ENCODE measurements at places on chromosomes 12 and 14.

GRCh38 chr12:27305673-27306456 is 26.8 kb upstream of the BMAL2 start:
- no peak for DNase-seq

- no peak for DNase-seq
These were observed 1.9 kb downstream of the CACNB3 start for GRCh38 chr12:48819986-48820725.

DNA sequence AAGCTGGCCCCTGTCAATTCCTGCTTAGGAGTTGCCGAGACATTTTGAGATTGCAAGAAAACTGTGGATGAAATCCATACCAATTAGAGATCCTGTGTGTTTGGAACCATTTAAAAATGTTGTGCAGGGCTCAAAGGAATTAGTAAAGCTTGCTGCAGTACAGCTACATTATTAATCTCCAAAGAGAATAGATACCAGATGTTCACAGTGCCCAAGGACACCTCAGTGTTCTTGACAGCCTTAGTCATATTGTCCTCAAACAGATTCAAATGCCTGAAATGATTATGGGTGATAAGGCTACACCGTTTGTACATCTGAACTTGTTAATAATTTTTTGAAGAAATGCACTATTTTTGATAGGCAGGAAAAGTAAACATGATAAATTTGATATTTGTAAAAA is 164.6 kb downstream of the MSRB3 start:
- DNase-seq: no peak

GRCh38 chr14:32379447-32379846 is 50.3 kb downstream of the AKAP6 start:
- DNase-seq: no peak

- DNase-seq: no peak
These were observed 5.0 kb downstream of the GAPDH start for GRCh38 chr12:6539314-6539682.

GRCh38 chr14:45039390-45039789 is 44.5 kb upstream of the PRPF39 start:
- no peak for DNase-seq

DNA sequence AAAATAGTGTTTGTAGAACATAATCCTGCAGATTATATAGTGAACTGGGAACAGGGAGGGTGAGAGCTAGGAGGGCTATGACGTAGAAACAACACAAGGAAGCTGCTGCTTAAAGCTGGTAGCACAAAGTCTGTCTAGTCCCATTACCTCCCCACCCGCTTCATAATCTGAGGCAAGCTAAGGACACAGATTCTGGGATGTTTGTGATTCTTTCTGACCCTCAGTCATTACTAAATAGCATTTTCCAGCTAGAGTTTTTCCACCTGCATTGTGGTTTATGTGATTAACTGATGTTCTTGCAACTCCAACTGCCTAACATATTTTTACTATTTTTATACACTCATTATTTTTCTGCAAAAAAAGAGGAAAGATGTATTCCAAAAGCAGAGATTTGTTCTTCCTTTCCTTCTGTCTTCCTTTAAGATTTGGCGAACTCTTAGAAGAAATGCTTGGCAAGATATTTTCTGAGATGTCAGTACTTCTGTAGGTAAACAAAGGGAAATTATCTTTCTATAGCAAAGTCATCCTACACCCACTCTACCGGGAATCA is 293.2 kb upstream of the FAR2 start:
- DNase-seq: no peak

DNA sequence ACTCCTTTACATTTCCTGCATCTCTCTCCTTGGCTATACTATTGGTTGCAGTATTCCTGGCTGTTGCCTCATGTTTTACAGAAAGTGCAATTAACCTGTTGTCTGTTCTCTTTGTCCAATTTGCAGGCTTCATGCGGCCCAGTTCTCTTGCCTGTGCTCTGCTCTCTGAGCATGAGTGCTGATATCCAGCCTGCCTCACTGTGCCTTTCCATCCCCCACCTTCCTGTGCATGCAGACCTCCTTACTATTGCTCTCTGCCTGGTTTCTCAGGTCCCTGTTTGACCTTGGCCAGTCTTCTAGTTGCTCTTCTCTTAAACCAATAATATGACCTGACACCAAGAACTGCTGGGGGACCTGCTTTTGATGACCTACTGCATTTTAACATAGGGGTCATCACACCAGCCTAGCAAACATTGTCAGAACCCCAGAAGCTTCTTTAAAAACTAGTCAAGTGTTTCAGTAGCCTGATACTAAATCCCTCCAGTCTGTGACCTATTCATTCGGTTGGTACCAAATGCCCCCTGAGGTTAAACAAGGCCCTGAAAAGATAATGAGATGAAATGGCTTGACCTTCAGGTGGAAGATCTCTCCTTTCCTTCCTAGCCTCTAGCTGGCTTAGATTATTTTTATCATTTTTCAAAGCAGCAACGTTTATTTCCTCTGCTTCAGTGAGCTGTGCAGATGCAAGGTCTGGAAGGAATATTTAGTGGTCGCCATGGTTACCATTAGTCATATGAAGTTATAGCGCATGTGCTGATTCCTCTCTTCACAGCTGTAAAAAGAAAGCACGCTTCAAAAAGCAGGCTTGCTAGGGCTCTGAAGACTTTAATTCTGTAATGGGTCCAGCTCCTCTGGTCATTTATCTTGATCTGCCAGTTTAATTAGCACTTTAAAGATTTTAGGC is 216.5 kb downstream of the PHLDA1 start:
- DNase-seq: no peak

GRCh38 chr12:130922511-130922953 is 31.2 kb upstream of the ADGRD1 start:
- no peak for DNase-seq

DNA sequence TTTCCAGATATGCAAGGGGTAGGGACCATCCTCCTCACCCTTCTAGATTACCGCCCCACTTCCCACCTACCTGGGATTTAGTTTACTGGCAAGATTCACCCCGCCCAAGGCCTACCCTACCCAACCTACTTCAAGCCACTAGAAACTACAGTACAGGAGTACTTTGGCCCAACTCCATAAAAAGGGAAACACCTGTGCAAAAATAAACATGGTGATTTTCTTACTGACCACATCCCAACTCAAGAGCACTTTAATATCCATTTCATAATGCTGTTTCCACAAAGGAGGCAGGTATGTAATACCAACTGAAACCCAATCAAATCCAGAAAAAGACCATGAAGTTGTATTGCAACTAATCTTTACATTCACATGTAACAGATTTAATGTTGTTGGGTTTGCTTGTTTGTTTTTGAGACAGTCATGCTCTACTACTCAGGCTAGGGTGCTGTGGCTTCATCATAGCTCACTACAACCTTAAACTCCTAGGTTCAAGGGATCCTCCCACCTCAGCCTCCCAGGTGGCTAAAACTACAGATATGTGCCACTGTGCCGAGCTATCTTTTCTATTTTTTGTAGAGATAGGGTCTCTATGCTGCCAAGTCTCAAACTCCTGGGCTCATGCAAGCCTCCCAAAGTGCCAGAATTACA is 41.7 kb upstream of the RAP1B start:
- DNase-seq: no peak

GRCh38 chr12:28868414-28868813 is 280.7 kb upstream of the FAR2 start:
- no peak for DNase-seq

DNA sequence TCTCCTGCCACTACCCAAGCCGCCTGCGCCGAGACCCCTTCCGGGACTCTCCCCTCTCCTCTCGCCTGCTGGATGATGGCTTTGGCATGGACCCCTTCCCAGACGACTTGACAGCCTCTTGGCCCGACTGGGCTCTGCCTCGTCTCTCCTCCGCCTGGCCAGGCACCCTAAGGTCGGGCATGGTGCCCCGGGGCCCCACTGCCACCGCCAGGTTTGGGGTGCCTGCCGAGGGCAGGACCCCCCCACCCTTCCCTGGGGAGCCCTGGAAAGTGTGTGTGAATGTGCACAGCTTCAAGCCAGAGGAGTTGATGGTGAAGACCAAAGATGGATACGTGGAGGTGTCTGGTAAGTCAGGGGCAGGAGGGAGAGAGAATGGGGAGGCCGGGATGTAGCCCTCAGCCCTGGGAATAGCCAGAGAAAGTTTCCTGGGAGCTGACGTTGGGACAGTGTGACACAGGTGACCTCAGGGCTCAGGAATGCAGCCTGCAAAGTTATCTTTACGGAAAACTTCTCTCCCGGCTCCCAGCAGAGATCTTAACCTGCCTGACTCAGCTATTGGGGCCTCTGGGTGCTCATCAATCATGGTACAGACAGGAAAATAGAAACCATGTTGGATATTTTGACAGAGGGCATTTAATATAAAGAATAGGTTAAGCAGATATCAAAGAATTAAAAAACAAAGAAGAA is 747 bp downstream of the HSPB8 start:
- DNase-seq: no peak

- no peak for DNase-seq
These were observed 12.2 kb upstream of the SPTB start for GRCh38 chr14:64891839-64892375.

GRCh38 chr14:20302042-20302755 is 3.6 kb downstream of the TTC5 start:
- DNase-seq: no peak

- no peak for DNase-seq
These were observed 68.4 kb downstream of the NTF3 start for GRCh38 chr12:5500331-5500659.

- no peak for DNase-seq
These were observed 144.8 kb downstream of the KITLG start for GRCh38 chr12:88435334-88436076.
